ENCODE measurements at places on chromosomes 7 and 10.

GRCh38 chr10:27637601-27638000, 108.0 kb downstream of the MKX start:
- no peak overlapping the region for H3K4me3 ChIP-seq
- H3K27ac ChIP-seq, result no peak overlapping the region
- H3K36me3 ChIP-seq, result no peaks in the 10 kb centered on the region

DNA sequence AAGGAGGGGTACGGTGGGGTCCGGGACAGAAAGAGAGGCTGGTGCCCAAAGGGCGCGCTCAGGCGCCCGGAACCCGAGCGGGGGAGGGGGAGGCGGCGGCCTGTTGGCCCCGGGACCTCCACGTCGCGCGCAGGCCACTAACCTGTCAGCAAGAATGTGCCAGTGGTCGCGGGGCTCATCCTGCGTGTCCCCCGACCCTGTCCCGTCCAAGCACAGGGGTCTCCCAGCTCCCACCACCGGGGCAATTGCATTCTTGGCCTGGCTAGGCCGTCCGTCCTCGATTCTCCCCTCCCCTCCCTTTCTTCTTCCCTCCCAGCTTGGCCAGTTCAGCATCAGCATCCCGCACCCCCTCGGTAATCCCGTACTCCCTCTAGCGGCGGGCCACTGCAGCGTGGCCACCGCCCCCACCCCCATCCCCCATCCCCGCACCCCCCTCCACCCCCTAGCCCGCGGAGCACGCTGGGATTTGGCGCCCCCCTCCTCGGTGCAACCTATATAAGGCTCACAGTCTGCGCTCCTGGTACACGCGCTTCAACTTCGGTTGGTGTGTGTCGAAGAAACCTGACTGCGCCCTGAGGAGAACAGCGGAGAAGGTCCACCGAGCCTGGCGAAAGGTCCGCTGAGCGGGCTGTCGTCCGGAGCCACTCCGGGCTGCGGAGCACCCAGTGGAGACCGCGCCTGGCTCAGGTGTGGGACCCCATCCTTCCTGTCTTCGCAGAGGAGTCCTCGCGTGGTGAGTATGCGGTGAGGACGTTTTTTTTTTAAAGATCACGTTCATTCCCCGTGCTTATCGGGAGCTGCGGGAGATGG, at the start of gene SGCE:
SGCE (minus strand) TSS at position 286 of the 810 bp plus-strand sequence; CDS start at position 251, 35 bp downstream.
- H3K27ac ChIP-seq, result peak within 1 kb of the TSS; percentile 79
- H3K36me3 ChIP-seq, result peaks cover 13% of the 10 kb centered on the region
- H3K4me3 ChIP-seq, result peak within 1 kb of the TSS; percentile 91
- H3K4me1 ChIP-seq, result peaks cover 22% of the 10 kb centered on the region
- peaks cover 16% of the 10 kb centered on the region for H3K27me3 ChIP-seq

GRCh38 chr10:68561865-68562649, 1.9 kb downstream of the TET1 start:
- peak; percentile 41 for DNase-seq
- H3K36me3 ChIP-seq, result peaks cover 11% of the 10 kb centered on the region
- no peaks in the 10 kb centered on the region for H3K27me3 ChIP-seq

DNA sequence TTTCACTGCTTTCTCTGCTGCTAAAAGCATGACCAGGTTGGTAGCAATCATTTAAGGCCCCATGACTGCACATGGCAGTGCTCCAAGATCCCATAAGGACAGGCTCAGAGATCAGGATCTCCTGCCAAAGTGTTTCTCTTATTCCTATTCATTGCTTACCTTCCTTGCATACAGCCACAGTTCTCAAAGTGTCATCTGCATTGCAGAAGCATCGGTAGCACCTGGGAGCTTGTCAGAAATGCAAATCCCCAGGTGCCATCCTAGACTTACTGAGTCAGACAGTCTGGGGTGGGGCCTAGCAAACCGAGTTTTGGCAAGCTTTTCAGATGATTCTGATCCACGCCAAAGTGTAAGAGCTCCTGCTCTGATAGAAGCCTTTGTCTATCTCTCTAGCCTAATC, 489.0 kb upstream of the AUTS2 start:
- H3K4me3 ChIP-seq, result no peak overlapping the region
- H3K27me3 ChIP-seq, result peaks cover 53% of the 10 kb centered on the region
- H3K27ac ChIP-seq, result peak overlapping the region; percentile 47
- DNase-seq, result no peak
- 0 out of 2 replicates have a peak, but pooled peaks cover 3% of the 10 kb centered on the region for H3K36me3 ChIP-seq

DNA sequence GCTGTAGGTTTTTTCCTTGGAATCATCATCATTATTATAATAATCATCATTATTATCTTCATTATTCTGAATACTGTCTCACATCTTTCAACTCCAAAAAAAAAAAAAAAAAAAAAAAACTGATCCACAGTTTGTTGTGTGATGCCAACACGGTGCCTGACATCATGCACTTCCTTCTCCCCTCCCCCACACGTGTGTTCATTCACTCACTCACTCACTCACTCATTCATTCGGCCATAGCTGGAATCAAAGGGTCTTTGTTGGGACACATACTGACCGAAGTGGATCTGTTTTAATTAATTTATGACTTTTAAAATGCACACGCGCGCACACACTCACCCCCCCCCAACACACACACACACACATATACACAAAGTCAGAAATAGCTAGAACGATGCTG, 177.8 kb downstream of the PIP4K2A start:
- H3K4me1 ChIP-seq, result peaks cover 3% of the 10 kb centered on the region
- no peak overlapping the region for H3K27ac ChIP-seq
- peaks cover 61% of the 10 kb centered on the region for H3K36me3 ChIP-seq
- H3K4me3 ChIP-seq, result no peak overlapping the region
- H3K27me3 ChIP-seq, result 0 out of 2 replicates have a peak, but pooled peaks cover 2% of the 10 kb centered on the region

- peaks cover 36% of the 10 kb centered on the region for H3K4me1 ChIP-seq
- H3K27ac ChIP-seq, result peak overlapping the region; percentile 70
- DNase-seq, result no peak
- peaks cover 17% of the 10 kb centered on the region for H3K27me3 ChIP-seq
These were observed 204.4 kb downstream of the DIP2C start for GRCh38 chr10:484925-485661.

DNA sequence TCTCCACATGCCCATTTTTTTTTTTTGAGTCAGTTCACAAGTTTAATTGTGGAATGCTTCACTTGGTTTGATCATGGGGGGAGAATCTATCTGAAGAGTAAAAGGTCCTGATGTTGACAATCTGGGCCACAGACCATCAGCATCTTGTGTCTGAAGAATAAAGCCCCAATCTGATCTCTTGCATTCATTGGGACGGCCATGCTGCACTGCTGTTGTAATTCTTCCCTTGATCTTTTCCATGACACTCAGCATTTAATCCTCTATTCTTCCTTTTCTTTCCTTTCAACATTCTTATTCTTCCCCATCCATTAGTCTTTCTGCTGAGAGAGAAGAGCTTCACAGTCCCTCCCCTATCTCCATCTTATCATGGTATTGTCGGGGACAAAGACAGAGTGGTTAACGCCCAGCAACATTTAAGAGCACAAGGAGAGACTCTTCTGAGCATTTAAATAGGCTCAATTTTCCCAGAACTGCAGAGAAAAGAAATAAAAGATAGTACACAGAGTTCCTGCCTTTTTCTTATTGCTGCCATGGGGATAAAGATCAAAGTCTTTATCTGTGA, 1157.3 kb downstream of the SORCS3 start:
- no peak overlapping the region for H3K4me3 ChIP-seq
- DNase-seq, result no peak

DNA sequence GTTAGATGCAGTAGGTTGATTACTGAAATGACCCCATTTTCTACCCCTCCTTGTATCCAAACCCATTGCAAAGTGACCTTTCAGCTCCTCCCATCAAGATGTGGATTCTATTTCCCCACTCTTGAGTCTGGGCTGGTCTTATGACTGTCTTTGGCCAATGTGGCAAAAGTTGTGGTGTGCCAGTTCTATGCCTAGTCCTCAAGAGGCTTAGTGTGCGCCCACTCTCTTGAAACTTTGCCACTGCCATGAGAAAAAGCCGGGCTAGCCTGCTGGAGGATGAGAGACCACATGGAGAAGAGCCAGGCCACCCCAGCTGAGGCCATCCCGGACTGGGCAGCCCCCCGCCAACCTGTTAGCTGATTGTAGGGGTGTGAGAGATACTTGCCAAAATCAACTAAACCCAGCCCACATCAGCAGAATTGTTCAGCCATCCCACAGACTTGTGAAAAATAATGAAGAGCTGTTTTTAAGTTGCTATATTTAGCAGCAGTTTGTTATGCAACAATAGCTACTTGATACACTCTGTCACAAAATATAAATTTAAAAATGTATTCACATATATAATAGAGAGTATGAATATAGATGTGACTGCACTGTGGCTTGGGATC, 131.0 kb upstream of the PALS2 start:
- peaks cover 24% of the 10 kb centered on the region for H3K4me1 ChIP-seq
- no peak overlapping the region for H3K27ac ChIP-seq
- no peak for DNase-seq
- peaks cover 29% of the 10 kb centered on the region for H3K36me3 ChIP-seq

DNA sequence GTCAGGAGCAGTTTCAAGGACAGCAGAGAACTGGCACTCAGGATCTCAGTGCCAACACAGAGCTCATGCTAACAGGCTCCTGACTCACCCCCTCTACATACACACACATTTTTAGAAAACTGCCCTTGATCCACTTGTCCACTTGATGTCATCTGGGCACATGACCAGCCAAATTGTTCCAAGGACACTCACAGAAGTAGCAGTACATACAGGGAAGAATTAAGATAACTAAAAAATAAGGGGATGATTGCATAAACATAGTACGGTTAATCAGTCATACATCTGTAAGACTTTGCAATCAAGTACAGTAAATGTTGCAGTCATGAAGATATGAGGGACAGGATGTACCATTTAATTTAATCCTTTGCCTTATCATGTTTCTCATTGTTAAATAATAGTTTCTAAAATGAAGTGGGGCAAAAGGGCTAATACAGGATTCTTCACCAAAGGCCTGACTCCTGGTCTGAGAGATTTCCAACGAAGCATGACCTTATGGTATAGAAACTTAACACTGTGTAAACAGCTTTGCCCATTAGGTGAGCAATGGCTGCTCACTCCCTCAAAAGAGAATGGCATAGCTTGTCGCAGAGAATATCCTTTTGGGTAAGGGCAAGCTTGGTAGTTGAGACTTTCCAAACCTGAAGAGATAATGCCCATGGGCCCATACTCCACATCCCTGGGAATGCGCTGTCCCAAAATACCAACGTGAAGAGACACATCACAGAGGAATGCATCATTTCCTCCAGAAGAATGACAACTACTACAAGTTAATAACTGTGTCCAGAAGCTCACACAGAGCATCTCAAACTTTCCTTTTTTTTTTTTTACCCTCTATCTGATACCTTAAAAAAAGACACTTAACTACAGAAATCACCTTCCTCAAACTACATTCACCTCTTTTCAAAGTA, 94.1 kb downstream of the ARMH3 start:
- H3K27me3 ChIP-seq, result no peaks in the 10 kb centered on the region
- H3K4me1 ChIP-seq, result no peaks in the 10 kb centered on the region
- DNase-seq, result no peak

DNA sequence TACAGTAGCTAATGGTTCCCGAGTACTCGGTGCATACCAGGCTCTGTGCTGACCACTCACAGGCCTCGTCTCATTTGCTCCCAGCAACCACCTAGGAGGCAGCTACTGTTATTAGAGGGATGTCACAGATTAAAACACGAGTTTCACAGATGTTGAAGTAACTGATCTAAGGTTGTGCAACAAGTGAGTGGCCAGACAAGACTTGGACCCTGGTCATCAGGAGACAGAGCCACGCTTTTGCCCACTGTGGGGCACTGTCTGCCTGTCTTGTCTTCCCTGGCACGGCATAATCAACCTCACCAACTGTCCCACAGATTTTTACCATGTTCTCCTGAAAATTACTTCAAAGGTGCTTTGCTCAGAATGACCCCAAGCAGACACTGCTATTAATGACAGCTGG, 111.6 kb upstream of the HABP2 start:
- peaks cover 5% of the 10 kb centered on the region for H3K27me3 ChIP-seq
- no peak overlapping the region for H3K27ac ChIP-seq
- H3K4me1 ChIP-seq, result no peaks in the 10 kb centered on the region
- no peaks in the 10 kb centered on the region for H3K36me3 ChIP-seq

- H3K27ac ChIP-seq, result no peak overlapping the region
- no peaks in the 10 kb centered on the region for H3K36me3 ChIP-seq
- peaks cover 27% of the 10 kb centered on the region for H3K27me3 ChIP-seq
- H3K4me1 ChIP-seq, result peaks cover 30% of the 10 kb centered on the region
- DNase-seq, result no peak
These were observed 355.4 kb downstream of the CRPPA start for GRCh38 chr7:16065939-16066338.

DNA sequence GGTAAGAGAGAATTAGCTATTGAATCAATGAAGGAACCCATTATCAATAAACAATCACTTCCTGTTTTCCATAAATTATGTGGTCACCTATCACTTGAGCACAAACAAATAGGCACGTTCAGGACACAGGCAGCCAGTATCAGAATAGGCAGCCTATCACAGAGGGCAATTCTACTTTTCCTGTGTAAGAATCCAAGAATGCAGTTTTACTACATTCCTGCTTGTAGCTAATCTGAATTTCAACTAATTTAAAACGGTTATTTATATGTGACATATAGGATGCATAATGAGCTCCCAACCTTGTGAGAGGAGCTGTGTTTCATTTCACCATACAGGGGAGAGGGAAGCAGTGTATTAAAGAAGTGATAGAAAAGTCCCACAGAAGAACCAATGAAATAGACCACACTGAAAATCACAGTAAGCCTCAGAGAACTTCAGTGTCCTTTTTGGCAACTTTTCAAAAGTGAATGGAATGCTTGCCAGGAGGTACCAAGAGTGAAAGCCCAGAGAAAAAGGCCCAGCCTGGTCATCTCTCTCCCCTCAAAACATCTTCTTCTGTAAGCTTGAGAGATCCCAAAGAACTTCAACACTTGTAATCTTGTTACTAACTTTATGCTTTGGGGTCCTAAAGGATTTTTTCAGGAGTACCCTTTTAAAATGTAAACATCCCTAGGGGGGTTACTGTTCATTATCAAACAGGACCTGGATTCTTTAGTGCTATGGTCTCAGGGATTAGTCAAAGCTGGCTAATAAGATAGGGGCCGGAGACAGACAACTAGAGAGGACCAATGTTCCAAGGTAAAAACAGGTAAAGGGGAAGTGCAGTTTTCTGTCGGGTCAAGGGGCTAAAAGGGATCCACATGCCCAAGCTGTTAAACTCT, 1.3 kb downstream of the IMMP2L start:
- H3K36me3 ChIP-seq, result peaks cover 20% of the 10 kb centered on the region
- peaks cover 24% of the 10 kb centered on the region for H3K4me1 ChIP-seq
- H3K4me3 ChIP-seq, result peak overlapping the region; percentile 87
- H3K27me3 ChIP-seq, result no peaks in the 10 kb centered on the region
